Activated naive CD4-positive, alpha-beta T cell treated with anti-CD3 and anti-CD28 coated beads for 36 hours (primary cell): ENCODE measurements at places on chromosomes 1 and 21.

DNA sequence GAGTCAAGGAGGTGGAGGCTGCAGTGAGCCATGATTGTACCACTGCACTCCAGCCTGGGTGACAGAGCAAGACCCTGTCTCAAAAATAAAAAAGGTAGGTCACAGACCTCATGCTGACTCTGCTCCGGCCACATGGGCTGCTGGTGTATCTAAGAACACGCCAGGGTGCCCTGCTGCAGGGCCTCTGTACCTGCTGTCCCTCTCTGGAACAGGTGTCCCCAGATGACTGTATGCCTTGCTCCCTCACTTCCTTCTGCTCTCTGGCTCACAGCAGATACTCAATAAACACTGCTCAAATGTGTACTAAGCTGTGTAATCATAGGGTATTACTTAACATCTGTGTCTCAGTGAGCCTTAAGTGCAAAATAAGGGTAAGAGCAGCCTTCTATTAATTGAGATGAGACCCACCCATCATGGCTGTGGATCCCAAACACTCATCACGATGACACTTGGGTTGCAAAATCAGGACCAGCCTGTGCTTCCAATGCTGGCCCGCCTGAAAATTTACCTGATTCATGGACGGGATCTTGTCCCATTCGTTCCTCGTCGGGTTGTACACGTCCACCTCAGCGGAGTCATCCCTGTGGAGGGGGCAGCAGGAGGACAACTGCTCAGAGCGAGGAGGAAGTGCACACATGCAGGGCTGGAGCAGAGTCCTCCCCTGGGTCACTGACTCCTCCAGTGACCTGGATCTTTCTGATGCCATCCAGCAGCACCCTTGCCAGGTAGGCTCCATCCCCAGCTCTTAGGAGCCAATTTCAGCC is 7.5 kb downstream of the KLHL21 start:
- no peak for DNase-seq

DNA sequence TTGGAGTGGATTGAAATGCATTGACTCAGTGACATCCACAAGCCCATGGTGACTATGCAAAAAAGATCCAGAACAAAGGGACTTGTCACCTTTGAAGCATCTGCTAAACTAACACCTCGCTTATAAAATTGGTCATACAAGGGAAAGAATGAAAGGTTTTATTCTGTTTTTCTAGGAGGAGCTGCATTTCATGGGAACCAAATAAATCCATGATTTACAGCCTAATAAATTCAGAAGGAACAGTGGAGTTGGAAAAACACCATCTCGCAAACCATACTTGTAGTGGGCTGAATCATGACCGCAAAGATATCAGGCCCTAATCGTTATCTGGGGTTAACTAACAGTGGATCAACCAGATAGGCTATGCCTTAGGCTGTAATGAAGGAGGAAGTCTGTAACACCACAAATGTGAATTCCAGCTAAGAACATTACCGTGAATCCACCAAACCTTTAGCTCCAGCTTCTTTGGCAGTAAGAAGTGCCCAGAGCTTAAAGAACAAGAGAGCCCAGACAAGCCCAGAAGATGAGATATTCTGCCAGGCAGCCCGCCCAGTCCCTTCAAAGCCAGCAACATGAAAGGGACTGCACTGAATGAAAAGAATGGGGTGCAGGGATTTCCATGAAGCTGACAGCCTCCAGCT is 27.4 kb downstream of the RSPH1 start:
- DNase-seq, result no peak

GRCh38 chr1:218352075-218352438 is 6.9 kb downstream of the TGFB2 start:
- no peak for DNase-seq

DNA sequence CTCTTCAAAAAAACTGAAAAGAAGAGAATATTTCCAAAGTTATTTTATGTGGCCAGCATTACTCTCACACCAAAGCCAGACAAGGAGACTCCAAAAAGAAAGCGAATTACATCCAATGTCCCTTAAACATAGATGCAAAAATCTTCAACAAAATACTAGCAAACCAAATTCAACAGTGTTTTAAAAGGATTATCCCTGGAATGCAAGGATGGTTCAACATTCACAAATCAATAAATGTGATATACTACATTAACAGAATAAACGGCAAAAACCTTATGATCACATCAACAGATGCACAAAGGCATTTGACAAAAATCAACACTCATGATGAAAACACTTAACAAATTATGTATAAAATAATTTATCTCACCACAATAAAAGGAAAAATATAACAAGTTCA is 207.8 kb downstream of the DENND1B start:
- DNase-seq, result no peak

GRCh38 chr1:204267191-204267601 is 53.4 kb upstream of the GOLT1A start:
- DNase-seq, result no peak

- DNase-seq, result no peak
These were observed 39.5 kb downstream of the TRIM11 start for GRCh38 chr1:228366866-228367741.

GRCh38 chr1:169928438-169929209 is 34.9 kb upstream of the SCYL3 start:
- no peak for DNase-seq

- DNase-seq, result no peak
These were observed 13.7 kb downstream of the C1orf141 start for GRCh38 chr1:67120855-67121619.

- no peak for DNase-seq
These were observed 35.6 kb upstream of the ADGRL4 start for GRCh38 chr1:79042117-79042516.

- DNase-seq, result no peak
These were observed 190.6 kb downstream of the FMN2 start for GRCh38 chr1:240282061-240282830.
